ENCODE measurements at places on chromosomes 12 and 14. TPM values are rescaled to one million over a fixed set of nuclear protein-coding genes. Genes with fewer than 3 reads are reported as not detected.

GRCh38 chr14:85301506-85301905 is 228.4 kb upstream of the FLRT2 start:
- DNase-seq: no peak

GRCh38 chr14:87257421-87257820 is 735.6 kb downstream of the GALC start:
- no peak for DNase-seq

Gene CAPZA3
- not detected for total RNA-seq

GRCh38 chr14:38357557-38357956 is 101.7 kb upstream of the CLEC14A start:
- DNase-seq: no peak

DNA sequence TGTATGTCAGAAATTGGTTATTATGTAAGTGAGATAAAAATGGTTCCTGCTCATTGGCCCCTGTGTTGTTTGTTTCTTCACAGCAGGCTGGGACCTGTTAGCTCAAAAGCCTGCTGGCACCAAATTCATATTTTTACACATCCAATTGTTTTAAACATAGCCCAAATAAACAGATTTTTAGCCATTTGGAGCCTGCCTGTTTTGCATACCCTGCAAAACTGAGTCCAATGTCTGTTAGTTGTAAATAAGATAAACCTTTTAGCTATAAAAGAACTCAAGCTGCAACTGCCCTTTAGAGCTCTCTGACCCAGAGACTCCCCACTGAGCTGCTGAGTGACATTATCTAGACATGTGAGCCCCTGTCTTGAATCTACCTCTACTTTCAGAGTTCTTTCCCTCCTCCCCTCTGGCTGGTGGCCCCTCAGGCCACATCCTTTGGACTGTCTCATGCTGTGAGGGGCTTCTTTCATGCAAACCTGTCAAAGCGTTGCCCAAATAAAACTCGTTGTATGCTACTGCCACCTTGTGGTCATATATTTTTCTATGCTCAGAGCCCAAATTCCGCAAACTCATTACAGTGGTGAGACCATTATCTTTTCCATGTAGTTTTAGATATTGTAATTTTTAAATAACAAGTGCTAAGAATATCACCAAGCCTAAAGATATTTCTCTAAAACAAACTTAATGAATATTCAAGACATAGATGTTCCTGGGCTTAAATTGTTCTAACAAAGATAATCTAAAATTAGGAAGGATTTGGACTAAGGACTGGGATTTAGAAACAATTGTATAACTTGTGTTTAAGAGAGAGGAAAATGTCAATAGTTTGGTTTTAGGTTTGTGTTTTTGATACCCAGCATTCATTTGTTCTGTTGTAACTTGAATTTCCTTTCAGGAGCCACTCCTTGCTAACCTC is 337.9 kb downstream of the AACS start:
- peak; percentile 49 for DNase-seq

Gene ESPL1
- total RNA-seq: 11.8 TPM

DNA sequence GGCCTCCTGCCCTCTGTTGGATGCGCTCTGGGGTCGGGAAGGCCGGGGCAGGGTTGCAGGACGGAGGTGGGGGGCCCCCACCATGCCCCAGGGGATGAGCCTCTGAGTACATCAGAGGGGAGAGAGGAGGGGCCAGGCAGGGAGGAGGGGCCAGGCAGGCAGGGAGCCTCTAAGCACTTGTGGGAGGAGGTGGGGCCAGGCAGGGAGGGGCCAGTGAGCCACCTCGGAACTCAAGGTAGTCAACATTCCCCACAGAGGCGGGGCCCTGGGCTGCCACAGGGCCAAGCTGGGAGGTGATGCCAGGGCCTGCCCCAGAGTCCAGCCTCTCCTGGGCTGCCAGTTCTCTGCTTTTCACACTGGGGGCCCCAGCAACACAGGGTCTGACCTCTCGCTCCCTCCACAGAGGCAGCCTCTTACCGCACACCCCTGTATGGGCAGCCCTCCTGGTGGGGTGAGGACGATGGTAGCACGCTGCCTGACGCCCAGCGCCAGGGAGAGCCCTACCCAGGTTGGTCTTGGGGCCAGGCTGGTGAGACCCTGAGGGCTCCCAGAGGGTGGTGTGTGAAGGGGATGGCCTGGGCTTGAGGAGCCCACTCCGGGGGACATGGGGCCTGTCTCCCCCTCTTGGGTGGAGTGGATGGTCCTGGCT is 17.4 kb downstream of the CEP170B start:
- DNase-seq: peak; percentile 4

DNA sequence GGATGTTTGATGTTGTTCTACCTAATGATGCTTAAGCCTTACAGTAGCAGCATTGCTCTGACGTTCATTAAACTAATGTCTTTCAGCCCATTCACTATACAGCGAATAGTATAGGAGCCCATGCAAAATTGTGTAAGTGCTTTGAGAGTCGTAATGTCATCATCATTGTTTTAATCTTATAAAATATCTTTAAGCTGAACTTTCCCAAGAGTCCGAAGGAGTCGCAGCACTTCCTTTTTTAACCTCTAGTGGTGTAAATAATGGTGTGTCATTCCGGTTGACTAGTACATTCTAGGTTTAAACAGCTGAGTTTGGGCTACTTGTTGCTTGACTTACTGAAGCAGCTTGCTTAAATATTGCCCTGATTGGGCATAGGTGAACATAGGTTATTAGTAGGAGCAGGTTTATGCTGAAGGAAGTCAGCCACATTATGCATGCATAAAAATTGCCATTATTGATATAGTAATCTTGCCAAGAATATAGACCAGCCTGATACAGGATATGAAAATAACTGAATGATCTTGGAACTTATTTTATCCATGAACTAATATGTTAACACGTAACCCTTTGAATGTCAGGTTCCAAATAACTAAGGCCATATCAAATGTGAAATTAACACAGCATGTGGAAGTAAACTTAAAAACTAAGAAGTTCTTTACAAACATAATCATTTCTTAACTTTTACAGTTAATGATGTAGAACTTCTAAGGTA is 2.6 kb downstream of the WNK1 start:
- no peak for DNase-seq

DNA sequence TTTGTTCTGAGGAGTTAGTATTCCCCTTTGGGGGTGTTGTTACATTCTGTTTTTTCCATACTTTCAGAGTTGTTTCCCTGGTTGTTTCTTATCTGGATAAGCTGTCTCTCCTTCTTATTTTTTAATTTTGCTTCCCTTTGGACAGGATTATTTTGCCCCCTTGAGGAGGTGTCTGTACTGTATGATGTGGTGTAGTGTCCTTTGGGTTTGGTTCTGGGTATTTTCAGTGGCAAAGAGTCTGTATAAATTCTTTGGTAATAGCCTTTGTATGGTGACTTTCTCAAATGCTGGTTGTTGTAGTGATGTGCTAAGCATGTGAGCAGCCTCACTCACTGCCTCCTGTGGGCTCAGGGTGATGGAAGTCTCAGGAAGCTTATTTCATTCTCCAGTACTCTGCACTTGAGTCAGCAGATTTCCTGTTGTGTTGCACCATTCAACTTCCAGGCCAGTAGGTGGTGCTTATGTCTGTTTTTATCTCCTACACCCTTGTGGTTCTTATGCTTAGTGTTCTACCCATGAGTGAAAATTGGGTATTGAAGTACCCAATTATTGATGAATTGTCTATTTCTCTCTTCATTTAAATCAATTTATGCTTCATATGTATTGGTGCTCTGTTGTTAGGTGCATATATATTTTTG is 103.3 kb upstream of the PMCH start:
- peak; percentile 7 for DNase-seq

GRCh38 chr14:22382955-22383354 is 206.1 kb downstream of the DAD1 start:
- no peak for DNase-seq

DNA sequence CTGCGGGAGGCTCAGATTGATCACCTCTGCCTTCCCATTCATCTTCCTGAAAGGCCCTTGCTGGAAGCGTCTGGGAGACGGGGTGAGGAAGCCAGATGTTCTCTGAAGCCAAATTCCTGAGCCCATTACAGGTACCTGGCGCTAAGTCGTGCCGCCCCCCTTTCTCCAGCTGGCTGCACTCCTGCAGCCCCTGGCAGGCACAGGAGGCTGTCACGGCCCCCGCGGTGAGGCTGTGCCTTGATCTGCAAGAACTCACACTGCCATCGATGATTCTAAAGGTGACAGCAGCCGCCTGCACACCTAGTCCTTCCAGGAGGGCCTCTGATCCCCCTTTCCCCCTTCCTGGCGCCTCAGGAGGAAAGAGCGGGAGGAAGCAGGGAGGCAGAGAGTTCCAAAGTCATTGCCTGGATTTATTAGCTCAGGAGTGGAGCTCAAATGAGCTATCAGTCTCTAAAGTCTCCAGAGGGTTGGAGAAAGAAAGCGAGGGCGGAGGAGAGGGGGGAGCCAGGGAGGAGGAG is 106.9 kb downstream of the RFLNA start:
- DNase-seq: no peak

Gene HOTAIR
- 1.4 TPM for total RNA-seq

- no peak for DNase-seq
These were observed 4.5 kb downstream of the PGF start for GRCh38 chr14:74950795-74951442.

DNA sequence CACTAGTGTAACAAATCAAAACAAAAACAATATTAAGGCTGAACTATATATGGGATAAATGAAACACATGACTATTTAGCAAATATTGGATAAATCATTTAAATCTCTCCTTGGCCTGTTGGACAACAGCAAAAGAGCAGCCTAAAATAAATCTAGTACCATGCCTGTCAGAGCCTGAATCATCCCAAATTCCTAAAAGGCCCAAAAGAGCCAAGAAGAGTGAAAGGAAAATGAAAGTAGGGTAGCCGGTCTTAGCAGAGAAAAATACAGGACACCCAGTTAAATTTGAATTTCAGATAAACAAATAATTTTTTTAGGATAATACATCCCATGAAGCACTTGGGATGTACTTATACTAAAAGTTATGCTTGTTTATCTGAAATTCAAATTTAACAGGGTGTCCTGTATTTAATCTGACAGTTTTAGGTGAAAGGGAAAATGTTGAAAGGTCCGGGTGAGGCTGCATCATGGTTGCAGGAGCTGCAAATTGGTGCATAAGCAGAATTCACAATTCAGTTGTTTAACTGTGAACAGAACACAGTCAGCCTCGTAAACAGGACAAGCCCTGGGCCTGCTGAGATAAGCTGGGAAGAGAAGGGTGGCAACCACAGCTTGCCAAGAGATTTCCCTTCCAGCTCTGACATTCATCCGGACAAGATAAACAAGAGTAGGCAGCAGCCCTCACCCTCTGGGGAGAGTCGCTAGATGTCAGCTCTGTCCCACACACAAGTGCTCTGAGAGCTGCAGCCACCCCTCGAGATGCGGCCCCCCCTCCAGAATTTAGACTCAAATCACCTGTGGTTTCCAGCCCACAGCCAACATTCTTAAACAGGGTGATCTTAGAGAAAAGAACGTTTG is 30.3 kb downstream of the DMAC2L start:
- DNase-seq: peak; percentile 20

DNA sequence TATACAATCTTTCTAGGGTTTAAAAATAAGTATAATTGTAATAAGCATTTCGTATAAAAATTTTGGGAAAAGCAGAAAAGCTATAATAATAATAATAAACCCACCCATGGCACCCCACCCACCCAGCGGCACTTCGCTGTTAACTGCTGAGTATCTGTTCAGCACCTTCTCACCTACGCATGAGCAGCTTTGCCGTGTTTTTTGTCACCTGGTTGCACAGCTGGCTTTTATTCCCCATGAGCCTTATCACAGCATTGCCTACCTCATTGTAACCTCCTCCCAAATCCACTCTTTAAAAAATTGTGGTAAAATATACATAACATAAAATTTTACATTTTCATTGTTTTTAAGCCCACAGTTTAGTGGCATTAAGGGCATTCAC is 34.7 kb downstream of the CYP46A1 start:
- no peak for DNase-seq

Gene GRIP1
- 36.2 TPM for total RNA-seq

Gene RNASE3
- total RNA-seq: not detected

DNA sequence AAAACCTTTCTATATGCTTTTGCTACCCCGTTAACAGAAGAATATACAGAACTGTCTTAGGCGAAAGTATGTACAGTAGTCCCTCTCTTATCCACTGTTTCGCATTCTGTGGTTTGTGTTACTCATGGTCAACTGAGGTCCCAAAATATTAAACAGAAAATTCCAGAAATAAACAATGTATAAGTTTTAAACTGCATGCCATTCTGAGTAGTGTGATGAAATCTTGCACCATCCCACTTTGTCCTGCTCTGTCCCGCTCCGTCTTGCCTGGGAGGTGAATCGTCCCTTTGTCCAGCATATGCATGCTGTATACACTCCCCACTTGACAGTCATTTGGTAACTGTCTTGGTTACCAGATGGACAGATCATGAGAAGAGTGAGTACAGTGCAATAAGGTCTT is 70.1 kb upstream of the STRN3 start:
- DNase-seq: no peak

Gene STON2
- 66.8 TPM for total RNA-seq

- DNase-seq: no peak
These were observed 66.1 kb upstream of the BCAT1 start for GRCh38 chr12:25014961-25015360.

DNA sequence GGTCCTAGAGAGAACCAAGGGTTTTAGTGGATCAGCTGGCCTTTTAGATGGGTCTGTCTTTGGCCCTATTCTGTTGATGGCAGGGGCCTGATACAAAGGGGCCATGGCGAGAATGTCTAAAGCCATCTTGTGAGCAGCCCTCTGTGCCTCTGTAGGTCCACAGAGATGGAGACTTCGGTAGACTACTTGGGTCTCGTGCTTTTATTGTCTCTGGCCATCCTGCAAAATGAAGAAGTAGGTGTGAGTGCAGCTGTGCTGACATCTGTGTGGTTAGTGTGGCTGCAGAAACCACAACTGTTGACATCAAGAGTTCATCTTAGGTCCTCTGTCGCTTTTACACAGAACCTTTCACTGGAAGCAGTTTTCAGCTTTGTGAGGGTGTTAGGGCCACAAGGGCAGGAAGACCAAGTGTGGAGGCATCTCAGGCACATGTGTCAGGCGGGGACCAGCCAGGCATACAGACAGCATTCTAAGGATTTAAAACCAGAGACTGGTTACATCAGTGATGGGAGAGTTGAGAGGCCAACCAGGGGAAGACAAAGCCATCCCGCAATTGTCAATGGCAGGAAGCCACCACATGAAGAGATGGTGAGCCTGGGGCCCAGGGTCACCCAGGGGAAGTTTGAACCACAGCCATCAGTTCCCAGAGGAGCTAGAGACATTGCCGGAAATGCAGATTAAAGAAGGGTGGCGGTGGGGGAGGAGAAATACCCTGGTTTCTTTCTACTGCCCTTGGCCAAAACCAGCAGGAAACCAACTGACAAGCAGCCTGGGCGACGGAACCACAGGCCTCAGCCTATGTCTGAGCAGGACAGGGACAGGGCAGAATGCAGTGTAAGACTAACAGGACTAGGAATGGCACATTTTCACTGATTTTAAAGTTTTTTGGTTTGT is 13.0 kb upstream of the TPCN1 start:
- DNase-seq: no peak

GRCh38 chr12:24975425-24975824 is 26.5 kb upstream of the BCAT1 start:
- DNase-seq: no peak

Data from endothelial cell (in vitro differentiated cells).